Testis (tissue), 5 donors: ENCODE measurements at places on chromosomes 7 and 10.

DNA sequence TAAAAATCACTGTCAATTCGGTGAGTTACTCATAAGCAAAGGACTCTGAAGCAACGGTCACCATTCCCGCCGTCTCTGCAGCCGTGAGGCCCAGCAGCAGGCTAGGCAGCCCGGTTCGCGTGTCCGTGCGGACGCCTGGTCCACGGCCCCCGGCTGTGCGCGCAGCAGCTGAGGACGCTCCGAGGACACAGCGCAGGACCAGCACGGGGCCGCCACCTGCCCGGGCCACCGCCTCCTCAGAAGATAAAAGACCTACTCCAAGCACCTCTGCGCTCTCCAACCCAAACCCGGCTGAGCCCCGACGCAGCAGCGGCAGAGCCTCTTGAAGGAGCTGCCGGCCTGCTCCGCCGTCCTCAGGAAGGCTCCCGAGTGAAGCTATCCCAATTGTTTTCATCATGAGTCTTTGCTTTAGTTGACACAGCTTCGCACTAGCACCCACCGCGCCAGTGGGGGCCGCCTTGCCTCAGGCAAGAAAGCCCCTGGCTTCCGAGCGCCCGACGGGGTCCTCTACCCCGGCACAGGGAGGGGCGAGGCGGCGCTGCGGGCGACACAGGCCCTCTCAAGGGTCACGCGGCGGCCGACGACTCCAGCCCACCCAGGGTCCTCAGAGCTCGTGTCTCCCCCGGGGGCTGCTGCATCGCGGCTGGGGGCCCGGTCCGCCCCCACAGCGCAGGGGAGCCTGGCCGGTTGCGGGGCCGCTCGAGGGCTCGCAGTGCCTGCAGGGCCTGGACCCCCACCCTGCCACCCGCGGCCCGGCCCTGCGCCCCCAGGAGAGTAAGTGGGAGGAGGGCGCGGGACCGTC, 16.9 kb upstream of the GPR146 start:
- peak overlapping the region; percentile 85 for H3K4me3 ChIP-seq
- H3K27me3 ChIP-seq: no peaks in the 10 kb centered on the region
- no peaks in the 10 kb centered on the region for H3K36me3 ChIP-seq
- DNase-seq: peak; percentile 45
- H3K27ac ChIP-seq: peak overlapping the region; percentile 98

GRCh38 chr10:77606751-77607150, 30.9 kb downstream of the KCNMA1 start:
- no peak overlapping the region for H3K4me3 ChIP-seq
- no peak overlapping the region for H3K27ac ChIP-seq
- no peak for DNase-seq
- no peaks in the 10 kb centered on the region for H3K27me3 ChIP-seq

DNA sequence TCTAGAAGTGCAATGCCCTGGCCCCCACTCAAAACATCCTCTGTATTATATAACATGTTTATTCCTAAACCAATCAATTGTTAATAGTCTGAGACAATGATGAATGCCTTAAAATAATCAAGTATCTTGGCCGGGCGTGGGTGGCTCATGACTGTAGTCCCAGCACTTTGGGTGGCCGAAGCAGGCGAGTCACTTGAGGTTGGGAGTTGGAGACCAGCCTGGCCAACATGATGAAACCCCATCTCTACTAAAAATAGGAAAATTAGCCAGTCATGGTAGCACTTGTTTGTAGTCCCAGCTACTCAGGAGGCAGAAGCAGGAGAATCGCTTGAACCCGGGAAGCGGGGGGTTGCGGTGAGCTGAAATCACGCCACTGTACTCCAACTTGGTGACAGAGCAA, 29.4 kb upstream of the CACNA2D1 start:
- H3K4me1 ChIP-seq: no peaks in the 10 kb centered on the region
- DNase-seq: no peak
- H3K27me3 ChIP-seq: no peaks in the 10 kb centered on the region

GRCh38 chr10:49429458-49429857, 33.6 kb upstream of the DRGX start:
- DNase-seq: no peak
- H3K27me3 ChIP-seq: no peaks in the 10 kb centered on the region
- no peaks in the 10 kb centered on the region for H3K4me1 ChIP-seq
- no peak overlapping the region for H3K27ac ChIP-seq
- no peaks in the 10 kb centered on the region for H3K36me3 ChIP-seq
